ENCODE measurements at places on chromosomes 6 and 20.

- DNase-seq = no peak
Observed at GRCh38 chr6:168563656-168564055, 122.7 kb downstream of the SMOC2 start.

GRCh38 chr6:3251462-3252314 lies 7.1 kb upstream of the PSMG4 start:
- DNase-seq = peak; percentile 72

DNA sequence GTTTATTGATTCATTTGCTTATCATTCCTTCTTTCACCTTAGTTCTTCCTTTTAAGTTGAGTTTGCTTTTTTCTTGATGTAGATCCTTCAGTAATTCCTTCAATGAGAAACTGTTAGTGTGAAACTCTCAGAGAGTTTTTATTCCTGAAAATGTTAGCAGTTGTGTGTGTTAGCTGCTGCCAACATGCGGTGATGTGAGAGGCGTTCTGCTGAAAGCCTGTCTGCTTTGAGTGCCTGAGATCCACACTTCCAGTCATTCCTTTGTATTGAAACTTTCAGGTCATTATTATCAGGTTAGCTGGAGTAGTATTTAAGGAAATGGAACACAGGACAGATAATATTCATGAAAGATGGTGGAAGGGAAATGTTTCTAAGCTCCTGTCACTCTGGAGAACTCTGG lies 70.0 kb upstream of the SUPT3H start:
- DNase-seq = no peak

GRCh38 chr6:158517581-158517980 lies 42.3 kb upstream of the TMEM181 start:
- DNase-seq = no peak

DNA sequence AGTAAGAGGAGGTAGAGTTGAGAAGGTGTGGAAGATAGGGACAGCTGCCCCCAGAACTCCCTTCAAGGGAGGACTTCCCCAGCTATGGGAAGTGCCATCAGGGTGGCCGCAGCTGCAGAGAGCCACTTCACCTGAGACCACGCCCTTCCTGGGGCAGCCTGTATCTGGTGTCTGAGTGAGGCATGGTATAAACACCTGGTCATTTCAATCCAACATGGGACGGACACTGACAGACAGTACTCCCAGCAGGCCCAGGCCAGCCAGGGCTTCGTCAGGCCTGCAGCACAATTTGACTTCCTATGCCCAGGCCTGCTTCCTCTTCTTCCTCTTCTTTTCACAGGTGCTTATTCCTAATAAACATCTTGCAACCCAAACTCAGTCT lies 4.5 kb downstream of the SOX12 start:
- no peak for DNase-seq

DNA sequence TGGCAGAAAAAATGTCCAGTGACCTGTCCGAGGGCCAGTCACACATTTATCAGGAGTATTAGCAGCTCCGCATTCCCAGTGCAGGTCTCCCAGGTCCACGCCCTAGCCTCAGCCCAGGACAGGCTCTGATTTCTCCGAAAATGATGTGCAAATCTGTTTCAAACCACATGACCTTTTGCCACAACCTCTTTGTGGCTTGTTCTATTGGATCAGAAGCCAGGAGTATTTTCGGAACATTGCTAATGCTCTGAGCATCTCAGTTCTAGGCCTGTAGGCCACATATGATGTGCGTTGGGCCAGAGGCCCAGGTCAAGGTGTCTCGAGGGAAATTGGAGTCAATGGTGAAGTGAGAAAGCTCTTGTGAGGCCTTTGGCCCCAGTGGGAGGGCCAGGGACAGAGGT lies 40.4 kb downstream of the SNX5 start:
- DNase-seq = no peak

DNA sequence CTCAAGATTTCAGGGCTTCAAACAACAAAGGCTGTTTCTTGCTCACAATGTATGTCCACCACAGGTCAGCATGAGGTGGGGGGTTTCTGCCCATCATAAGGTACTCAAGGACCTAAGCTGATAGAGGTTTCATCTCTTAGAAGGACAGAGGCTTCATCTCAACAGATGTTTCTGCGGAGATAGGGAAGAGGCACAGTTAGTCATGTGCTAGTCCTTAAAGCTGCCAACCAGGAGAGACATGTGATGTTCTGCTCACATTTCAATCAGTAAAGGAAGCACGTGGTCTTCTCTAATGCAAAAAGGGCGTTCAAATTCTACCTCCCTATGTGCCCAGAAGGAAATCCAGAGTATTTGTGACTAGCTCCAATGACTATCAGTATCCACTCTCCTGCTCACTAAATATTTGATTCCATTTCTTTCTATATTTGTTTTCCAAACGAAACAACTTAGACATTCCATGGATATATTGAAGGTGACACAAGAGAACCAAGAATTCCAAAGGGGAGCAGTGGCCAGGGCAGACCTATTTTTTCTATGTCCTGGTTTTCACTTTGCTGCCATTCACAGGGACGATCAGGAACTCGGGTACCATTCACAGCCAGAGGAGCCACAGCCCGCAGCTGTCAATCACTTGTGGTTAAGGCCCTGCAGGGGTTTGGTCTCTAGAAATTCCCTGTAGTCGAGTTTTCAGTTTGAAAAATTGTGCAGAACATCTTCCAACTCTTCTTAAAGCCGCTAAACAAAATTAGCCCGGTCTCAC lies 173.2 kb upstream of the FOXA2 start:
- DNase-seq = no peak

- DNase-seq = no peak
Observed at GRCh38 chr20:20211274-20211987, 156.5 kb upstream of the INSM1 start.

DNA sequence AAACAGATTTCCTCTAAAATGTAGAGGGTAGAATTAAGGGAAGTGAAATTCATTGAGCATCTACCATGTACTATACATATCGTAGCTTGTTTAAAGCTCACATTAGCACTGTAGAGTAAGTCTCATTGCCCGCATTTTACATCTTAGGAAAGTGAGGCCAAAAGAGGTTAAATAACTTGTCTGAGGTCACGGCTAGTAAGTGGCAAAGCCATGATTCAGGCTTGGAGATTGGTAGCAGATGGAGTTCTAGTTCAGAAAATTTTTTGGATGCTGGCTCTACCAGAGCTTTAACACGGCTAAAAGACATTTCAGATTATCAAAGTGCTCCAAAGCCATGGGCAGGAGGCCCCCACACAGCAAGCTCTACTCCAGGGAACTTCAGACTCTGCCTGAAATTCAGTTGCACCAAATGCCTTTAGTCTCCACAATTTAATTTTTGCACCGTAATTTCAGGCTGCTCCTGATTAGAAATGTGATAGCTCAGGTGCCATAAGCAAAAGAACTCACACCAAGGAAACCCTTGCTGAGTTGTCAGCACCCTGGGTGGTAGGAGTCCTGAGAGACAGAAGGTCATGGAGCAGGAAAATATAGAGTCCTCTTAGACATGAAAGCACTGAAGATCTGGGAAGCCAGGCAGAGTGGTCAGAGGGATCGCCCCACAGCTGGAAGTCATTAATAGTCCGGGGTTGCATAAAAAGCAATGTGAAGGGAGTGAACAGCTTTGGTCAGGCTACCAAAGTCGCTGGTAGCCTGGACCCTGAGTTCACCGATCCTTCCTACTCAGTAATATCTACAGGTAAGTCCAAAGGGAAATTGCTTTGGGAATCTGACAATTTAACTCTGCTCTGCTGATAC lies 55.2 kb upstream of the ASIP start:
- no peak for DNase-seq

DNA sequence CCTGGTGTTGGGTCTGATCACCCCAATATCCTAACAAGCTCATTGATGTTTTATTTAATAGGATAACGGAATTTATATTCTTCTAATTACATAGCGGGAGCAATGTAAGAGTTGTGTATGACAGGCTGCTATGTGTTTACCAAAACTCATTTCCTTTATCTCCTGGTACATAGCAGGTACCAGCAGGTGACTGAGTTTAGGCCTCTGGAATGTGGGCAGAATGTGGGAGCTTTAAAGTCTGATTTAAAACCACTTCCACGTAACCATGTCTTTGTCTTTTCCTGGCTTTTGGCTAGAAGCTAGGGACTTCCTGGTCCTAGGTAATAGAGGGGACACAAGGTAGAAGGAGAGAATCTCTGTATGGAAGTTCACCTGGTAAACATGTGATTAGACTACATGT lies 504.6 kb upstream of the SYNCRIP start:
- DNase-seq = no peak

DNA sequence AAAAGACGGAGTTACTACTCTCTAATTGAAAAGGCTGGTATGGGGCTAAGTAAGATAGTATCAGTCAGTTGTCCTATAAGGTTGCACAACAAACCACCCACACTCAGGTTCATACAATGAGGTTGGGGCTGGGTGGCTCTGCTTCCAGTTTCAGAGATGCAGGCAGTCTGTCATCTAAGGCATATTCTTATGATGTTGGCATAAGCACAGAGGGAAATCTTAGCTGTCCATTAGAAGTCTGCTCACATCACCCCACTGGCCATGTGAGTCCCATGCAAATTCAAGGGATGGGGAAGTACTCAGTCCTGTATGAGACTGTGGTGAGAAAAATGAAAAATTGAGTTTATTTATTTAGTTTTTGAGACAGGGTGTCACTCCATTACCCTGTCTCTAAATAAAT lies 118.6 kb downstream of the LAMP5 start:
- DNase-seq = no peak

- DNase-seq = no peak
Observed at GRCh38 chr20:41174782-41175181, 37.4 kb downstream of the PLCG1 start.

GRCh38 chr6:82624251-82624650 lies 260.6 kb downstream of the TPBG start:
- DNase-seq = no peak

GRCh38 chr20:34643928-34644327 lies 33.0 kb downstream of the PIGU start:
- no peak for DNase-seq

- DNase-seq = no peak
Observed at GRCh38 chr20:50020288-50020687, 37.5 kb downstream of the SNAI1 start.

- DNase-seq = no peak
Observed at GRCh38 chr6:79586548-79586947, 44.6 kb upstream of the SH3BGRL2 start.

- no peak for DNase-seq
Observed at GRCh38 chr6:52519618-52520017, 57.2 kb downstream of the TRAM2 start.

DNA sequence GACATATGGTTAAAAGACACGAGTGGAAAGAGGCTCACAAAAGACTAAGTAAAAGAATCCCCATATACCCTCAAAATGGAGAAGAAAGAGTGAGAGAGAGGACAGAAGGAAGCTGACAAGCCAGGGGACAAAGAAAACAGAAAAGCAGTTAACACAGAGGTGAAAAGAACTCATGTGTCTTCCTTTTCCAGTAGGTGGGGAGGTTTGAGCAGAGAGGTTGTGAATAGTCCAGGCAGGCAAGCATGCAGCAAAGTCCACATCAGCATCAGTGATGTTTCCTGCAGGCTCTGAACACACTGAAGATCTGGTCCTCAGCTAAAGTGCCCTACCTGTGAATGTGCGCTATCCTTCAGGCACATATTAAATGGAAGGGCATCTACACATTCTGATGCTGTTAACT lies 196.5 kb upstream of the IRAK1BP1 start:
- DNase-seq = no peak

DNA sequence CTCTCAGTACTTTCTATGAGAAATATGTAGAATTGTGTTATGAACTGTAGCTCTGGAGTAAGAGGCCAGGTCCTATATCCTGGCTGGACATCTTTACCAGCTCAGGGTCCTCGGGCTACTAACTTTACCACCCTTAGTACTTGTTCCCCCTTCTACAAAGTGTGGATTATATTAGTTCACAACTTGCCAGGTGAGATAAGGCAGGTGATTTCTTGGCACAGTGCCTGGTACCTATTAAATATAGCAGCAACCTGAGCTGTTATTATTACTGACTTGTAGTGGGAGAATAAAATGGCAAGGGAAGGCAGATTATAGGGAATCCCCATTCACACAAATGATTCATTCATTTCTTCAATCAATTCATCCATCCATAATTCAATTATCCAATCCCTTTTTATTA lies 150.1 kb downstream of the DOK5 start:
- no peak for DNase-seq

DNA sequence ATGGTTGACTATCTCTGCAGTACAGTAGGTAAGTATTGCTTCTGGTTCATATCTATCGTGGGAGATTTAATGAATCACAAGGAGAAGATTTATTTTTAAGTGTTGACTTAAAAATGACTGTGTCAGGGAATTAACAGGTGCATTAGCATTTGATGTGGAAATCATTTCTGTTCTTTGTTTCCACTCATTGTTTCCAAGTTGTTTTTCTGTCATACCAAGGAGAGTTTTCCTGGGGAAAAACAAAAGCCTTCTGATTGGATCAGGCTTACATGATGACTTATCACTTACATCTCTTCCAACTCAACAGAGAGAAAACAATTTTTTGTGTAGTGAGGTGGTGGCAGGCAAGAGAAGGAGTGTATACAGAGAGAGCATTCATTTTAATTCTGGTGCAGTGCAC lies 686.4 kb downstream of the HTR1B start:
- DNase-seq = no peak

DNA sequence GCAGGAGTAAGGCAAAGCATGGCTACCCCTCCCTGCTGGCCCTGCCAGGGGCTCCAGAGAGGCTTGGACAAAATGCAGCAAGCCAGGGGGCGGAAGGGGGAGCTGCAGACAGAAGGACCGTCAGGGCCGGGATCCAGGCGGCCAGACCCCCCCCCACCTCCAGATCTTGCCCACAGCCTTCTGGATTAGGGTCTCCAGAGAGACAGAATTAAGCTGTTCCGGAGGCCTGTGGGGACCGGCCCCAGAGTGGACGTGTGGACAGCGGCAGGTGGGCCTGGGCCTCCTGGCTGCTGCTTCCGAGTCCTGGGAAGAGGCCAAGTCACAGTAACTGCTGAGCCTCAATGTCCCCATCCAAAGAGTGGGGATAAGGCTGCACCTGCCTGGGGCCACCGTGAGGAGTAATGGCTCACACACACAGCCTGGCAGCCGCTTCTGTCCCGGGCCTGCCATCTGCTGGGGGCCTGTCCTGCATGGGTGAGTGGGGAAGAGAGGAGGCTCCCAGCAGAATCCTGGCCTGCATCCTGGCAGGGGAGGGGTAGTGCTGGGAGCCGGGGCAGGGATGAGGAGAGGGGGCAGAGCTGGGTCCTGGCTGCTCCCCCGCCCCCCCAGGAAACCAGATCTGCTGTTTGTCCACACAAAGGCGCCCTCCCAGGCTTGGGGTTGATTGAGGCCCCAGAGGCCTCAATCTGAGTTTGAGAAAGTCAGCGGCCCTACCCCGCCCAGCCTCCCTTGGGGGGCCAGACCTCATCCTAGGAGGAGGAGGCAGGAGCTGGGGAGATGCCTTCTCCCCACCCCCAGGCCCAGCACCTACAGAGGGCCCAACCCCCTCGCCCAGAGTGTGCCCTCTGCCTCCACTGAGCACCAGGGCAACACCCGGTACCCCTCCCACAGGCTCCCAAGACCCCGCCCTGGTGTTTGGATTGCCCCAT lies 3.9 kb downstream of the LAMA5 start:
- no peak for DNase-seq

DNA sequence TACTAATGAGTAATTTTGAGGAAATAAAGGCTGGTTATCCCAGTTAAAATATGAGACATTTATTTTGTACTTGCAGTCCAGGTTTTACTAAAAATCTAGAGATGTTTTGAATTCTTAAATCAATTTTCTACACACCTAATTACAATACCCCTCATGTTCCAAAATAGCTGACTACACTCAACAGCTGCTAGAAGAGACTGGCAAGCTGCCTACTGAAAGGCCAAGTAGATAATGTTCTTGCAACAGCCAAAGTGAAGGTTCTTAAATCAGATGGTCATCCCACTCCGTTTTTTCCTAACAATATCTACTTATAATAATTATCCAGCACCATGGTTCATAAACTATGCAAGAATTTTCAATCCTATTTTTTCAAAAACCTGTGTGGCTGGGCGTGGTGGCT lies 69.0 kb downstream of the DTNBP1 start:
- DNase-seq = no peak
